ENCODE measurements at places on chromosomes 3 and 15. TPM values are rescaled to one million over a fixed set of nuclear protein-coding genes. Genes with fewer than 3 reads are reported as not detected.

The GPR149 gene
- total RNA-seq: not detected

The AMT gene
- 2.5 TPM for total RNA-seq

The RAB43 gene
- 12.9 TPM for total RNA-seq

The HERC2 gene
- total RNA-seq: 17.1 TPM

Data from bronchus fibroblast of lung (primary cell).